ENCODE measurements at places on chromosomes 11 and 22.
A peak's percentile ranks its signal among the peaks of the same experiment; 100 is the strongest.

- DNase-seq = no peak
Observed at GRCh38 chr11:1737080-1737757, 13.2 kb downstream of the IFITM10 start.

- DNase-seq = no peak
Observed at GRCh38 chr11:2143799-2144543, 4.8 kb upstream of the IGF2 start.

DNA sequence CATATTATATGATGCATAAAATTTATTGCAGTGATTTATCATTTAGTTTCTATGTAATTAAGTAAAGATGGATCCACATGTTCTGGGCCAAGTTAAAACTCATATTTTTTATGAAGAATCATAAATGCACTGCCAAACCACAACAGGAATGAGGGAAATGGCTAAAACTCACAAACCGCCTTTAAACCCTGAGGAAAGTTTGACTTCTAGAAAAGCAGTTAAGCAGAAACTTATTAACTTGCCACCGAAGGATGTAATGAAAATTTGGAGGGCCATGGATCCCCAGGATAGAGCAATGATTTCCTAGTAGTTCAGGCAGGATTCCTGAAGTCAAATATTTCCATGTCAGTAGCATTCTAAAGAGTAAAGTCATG lies 218.3 kb upstream of the CTSC start:
- DNase-seq = no peak

DNA sequence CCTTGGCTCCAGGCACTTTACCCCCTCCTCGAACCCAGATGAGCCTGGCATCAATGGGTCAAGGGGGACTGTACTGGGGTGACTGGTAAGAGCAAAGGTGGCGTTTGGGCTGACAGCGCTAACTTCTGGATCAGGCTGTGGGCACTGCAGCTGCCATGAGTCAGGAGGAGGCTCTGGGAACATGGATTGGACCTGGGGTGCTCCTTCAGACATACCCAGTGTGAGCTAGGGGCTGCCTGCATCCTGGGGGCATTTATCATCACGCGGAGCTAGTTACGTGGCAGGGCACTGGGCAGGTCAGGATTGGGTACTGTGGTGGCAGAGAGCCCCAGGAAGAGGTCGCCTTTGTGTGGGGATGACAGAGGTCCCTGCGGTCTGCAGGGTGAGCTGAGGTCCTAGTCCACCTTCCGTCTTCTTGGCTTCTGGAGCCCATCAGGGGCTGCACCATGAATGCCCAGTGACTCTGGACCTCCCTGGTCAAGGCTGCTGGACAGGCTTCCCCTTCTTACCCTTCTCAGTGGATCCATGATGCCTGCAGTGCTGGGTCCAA lies 13.1 kb downstream of the GRIK4 start:
- DNase-seq = no peak

GRCh38 chr11:57458060-57458409 lies 2.3 kb upstream of the RTN4RL2 start:
- no peak for DNase-seq

- DNase-seq = no peak
Observed at GRCh38 chr11:106714199-106714598, 304.1 kb downstream of the GUCY1A2 start.

GRCh38 chr22:19708321-19709011 lies 5.8 kb upstream of the SEPTIN5 start:
- DNase-seq = no peak

- DNase-seq = no peak
Observed at GRCh38 chr11:76683161-76684095, 12.9 kb upstream of the LRRC32 start.

GRCh38 chr11:128208329-128209137 lies 378.8 kb downstream of the ETS1 start:
- DNase-seq = no peak

DNA sequence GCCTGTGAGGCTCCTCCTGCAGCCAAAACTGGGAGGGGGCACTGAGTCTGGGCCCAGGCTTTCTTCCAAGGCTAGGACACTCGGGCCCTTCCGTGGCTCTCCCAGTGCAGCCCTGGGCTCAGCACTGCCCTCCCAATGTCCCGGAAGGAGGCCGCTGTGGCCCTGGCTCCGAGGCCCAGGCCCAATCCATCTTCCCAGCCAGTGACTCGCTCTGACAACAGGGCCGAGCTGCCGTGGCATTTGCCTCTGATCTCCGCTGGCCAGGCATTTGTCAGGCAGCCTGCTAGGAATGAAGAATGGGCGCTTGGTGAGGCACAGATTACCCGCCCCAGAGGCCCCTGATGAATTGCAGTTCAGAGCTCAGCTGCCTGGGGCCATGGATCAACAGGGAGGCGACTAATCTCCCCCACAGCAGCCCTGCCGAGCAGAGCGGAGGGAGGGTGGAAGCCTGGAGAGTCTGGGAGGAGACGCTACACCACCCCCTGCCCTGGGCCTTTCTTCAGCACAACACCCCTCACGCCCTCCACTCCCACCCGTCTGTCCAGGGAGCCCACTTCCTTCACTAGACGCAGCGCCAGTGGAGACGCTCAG lies 8.3 kb downstream of the FXYD2 start:
- peak; percentile 98 for DNase-seq

- no peak for DNase-seq
Observed at GRCh38 chr11:17525570-17525969, 18.6 kb downstream of the USH1C start.

DNA sequence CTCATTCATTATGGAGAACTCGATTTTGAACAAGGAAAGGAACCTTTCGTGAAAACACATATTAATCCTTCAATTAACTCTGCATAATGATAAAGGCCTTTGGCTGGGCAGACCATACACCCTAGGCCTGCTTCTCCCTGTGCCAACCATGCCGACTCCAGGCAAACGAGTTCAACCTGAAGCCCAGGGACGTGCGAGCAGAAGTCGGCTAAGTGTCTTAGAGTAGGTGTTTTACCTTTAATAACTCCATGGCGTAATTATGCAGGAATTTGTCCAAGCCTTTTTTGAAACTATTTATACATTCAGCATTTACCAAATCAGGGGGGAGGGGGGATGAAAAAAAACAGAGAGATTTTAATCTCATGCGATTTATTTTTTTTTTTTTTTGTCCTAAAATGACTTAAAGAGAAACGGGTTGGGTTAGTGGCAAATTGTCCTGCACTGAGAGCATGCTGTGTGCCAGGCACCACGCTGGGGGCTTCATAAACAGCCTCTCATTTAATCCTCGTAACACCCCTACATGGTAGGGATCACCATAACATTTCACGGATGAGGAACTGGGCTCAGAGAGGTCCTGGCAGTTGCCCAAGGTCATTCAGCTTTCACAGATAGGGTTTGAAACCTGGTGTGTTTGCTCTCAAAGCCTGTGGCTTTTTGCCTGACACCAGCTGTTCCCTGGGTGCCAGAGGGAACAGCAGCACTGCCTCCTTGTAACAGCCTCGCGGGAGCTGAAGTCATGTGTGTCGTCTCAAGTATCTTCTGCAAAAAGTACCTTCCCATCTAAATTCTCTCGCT lies 423.9 kb downstream of the MN1 start:
- no peak for DNase-seq

GRCh38 chr22:47297261-47298016 lies 535.0 kb downstream of the TBC1D22A start:
- DNase-seq = no peak

DNA sequence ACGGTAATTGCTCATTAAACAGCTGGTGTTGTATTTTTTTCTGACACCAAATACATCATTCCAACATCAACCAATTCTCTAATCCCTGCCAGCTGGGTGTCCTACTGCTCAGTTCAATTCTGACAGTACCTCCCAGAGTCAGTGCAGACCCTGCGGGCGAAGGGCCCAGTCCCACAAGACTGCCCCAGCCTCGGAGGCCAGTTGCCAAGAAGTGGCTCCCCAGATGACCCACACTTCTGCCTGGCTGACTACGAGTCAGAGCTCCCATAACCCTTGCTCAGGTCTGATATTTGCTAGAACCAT lies 147.2 kb downstream of the CTTN start:
- DNase-seq = no peak

DNA sequence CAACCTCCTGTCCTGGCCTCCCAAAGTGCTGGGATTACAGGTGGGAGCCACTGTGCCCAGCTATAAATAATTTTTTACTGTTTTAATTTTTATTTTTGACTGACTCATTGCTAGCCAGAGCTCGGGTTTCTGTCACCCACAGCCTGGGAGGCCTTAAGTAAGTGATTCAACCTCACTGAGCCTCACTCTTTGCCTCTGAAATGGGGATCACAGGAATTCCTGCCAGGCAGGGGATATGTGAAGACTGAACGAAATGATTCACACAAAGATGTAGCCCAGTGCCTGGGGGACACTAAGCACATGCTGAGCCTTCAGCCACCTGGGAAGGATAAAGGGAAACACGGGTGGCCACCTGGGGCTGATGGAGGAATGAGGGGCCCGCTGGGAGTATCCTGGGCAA lies 3.8 kb upstream of the LRRC74B start:
- no peak for DNase-seq

GRCh38 chr22:22576244-22576988 lies 17.4 kb upstream of the PRAME start:
- DNase-seq = peak; percentile 87

GRCh38 chr11:69770540-69770939 lies 4.6 kb downstream of the FGF4 start:
- no peak for DNase-seq

DNA sequence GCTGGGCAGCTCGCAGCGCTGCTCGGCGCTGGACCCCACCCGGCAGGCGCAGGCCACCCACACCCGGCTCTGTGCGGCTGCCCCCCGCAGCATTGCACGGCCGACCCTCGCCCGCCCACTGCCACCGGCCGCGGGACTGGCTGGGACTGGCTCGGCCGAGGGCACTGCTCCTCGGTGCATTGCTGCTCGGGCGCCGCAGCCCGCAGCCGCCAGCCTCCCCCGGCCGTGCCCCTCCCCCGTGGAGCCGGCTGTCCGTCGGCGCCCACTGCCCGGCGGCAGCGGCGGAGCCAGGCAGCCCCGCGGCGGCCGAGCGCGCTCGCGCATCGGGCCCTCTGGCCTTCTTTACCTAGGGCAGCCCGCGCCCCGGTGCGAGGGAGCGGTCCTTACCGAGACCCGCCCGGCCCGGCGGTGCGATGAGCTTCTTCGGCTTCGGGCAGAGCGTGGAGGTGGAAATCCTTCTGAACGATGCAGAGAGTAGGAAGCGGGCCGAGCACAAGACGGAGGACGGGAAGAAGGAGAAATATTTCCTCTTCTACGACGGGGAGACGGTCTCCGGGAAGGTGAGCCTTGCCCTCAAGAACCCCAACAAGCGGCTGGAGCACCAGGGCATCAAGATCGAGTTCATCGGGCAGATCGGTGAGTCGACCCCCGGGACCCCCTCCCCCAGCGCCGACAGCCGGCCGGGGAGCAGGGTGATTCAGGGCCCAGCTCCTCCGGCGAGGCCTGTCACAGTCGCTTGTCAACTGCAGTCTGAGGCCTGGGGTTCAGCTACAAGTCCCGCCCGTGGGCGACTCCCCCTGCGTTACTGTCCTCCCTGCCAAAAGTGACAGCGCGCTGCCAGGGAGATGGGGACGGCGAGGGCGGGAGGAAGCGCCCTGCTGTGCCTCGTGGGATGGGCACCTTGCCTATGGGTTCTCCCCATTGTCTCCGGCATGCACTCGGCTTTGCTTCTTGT lies 516 bp downstream of the VPS26B start:
- peak; percentile 32 for DNase-seq

- no peak for DNase-seq
Observed at GRCh38 chr22:44522526-44523170, 24.6 kb upstream of the RTL6 start.

DNA sequence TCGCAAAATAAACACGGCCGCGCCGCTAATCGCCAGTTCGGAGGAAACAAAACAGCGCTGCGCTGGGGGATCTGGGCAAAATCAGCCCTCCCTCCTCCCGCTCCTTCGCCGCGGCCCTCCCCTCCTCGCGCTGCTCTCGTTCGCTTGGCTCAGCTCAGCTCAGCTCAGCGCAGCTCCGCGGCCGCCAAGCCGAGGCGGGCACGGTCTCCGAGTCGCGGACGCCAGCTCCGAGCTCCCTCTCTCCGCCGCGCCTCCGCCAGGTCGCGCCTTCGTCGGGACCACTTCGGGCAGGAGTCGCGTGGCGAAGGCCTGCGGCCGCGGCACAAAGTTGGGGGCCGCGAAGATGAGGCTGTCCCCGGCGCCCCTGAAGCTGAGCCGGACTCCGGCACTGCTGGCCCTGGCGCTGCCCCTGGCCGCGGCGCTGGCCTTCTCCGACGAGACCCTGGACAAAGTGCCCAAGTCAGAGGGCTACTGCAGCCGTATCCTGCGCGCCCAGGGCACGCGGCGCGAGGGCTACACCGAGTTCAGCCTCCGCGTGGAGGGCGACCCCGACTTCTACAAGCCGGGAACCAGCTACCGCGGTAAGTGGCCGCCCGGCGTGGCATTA lies at the start of gene SPON1:
SPON1 (plus strand) TSS at position 162 of the 607 bp plus-strand sequence; CDS start at position 344, 182 bp downstream.
- peak; percentile 85 for DNase-seq

DNA sequence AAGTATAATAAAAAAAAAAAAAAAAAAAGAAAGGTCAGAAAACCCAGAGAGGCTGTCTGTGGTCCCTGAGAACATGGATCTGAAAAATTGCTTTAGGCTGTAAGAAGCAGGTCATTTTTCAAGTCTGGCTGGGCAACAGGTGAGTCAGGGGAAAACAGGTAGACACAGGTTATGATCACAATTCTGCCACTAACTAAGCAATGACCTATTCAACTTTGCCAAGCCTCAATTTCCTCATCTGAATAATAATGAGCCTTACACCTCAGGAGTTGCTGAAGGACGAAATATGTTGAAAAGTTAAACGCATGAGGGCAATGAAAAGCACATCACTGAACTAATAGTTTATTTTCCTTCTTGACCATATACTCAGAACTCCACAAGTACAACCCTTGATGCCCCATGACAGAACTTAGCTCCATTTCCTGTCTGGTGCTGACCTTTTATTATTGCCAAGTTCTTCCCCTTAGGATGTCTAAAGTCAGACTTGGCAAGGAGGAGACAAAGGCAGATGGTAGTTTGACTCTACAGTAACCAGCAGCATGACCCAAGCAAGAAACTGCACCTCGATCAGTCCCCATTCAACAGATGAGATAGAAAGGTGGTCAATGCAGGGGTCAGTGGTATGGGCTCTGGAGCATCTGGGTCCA lies 93.6 kb downstream of the SYN3 start:
- DNase-seq = no peak

DNA sequence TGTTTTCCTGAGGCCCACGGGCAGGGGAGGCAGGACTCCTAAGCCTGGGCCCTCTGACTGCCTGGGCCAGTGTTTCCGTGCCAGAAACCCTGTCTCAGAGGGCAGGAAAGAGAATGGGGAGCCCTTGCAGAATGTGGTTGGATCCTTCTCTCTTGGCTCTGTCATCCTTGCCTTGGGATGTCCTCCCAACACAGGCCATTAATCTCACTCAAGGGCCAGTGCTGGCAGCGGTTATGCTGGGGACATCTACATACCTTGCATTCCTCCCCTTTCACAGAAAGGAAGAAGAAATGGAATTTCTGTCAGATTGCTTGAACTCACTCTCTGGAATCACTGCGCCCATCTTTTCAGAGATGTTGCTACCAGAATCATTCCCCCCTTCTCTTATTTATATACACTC lies 296.9 kb downstream of the KIRREL3 start:
- peak; percentile 24 for DNase-seq

DNA sequence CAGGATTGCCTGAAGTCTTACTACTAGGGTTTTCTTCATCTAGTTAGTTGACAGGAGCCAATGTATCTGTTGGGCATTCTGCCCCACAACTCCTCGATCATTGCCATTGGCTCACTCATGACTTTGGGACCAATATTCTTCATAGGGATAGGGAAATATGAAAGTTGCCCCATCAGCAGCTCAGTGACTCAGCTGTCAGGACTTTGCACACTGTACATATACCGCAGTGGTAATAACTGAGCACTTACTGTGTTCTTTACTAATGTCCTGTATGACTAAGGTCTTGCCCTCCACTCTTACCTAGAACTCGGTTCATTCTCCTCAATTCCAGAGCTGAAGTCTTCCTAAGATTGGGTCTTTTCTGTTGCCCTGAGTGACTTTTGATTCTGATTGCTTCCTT lies 46.8 kb upstream of the PGR start:
- no peak for DNase-seq
